ENCODE measurements at places on chromosomes 2 and 18. TPM values are rescaled to one million over a fixed set of nuclear protein-coding genes. Genes with fewer than 3 reads are reported as not detected.

The DQX1 gene
- total RNA-seq: not detected

The PTCD3 gene
- 56.4 TPM for total RNA-seq

The PLEK gene
- total RNA-seq: 15.2 TPM

The ASB3 gene
- 21.0 TPM for total RNA-seq

The CYBRD1 gene
- total RNA-seq: 250 TPM

The SAG gene
- total RNA-seq: not detected

The CHRNA1 gene
- total RNA-seq: not detected

The DCDC2C gene
- total RNA-seq: 0.33 TPM

The TEX44 gene
- not detected for total RNA-seq

The YES1 gene
- total RNA-seq: 110 TPM

The CCL20 gene
- total RNA-seq: not detected

The FEV gene
- not detected for total RNA-seq

The ARHGEF33 gene
- 0.99 TPM for total RNA-seq

The KCNG3 gene
- total RNA-seq: 0.95 TPM

The UGT1A6 gene
- total RNA-seq: not detected

The LRP1B gene
- 5.1 TPM for total RNA-seq

The GTF3C2 gene
- total RNA-seq: 28.5 TPM

Data from sigmoid colon (tissue), 7 donors.